ENCODE measurements at places on chromosomes 3 and 15.

DNA sequence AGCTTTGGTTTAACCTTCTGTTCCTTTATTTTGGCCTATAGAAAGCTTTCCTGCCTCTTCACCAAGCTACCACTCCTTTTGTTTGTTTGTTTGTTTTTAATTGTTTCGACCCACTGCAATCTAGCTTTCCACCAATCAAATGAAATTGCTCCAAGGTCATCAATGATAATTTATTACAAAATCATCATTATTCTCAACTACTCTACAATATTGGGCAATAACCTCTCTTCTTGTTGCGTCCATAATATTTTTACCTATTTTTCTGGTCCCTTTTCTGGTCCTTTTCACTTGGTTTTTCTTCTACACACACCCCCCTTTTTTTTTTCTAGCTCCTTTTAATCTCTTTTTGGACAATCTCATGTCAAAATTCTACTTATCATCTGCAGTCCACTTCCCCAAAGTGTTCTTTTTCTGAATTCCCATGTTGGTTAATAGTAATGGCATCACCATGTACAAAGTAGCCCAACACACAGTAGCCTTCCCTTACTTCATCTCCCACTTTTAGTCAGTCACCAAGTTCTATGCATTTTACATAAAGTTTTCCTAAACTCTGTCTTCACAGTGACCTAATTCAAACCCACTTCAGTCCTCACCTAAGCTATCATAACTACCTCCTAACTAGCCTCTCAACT, 11.0 kb upstream of the ANKRD28 start:
- DNase-seq = no peak

- no peak for DNase-seq
These were observed 7.0 kb downstream of the C15orf39 start for GRCh38 chr15:75208501-75209288.

GRCh38 chr3:114093596-114093995, 37.1 kb downstream of the QTRT2 start:
- DNase-seq = no peak

DNA sequence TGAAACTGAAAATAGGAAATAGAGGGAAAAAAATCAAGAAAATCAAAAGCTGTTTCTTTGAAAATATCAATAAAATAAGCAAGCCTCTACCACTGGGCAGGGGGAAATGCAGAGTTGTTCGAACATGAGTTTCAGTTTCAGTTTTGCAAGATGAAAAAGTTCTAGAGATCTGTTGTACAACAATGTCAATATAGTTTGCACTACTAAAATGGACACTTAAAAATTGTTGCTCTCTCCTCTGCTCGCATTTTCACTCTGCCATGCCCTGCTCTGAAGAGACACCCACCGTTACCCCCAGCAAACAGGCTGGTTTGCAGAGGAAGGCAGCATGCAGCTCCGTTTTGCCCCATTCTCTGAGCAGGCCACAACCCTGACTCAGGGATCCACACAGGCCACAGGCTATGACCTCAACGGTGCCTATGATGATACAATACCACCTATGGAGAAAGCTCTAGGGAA, 64.5 kb downstream of the ZNF148 start:
- DNase-seq = peak; percentile 23

GRCh38 chr15:39403640-39404117, 177.2 kb upstream of the THBS1 start:
- no peak for DNase-seq

- no peak for DNase-seq
These were observed 45.9 kb downstream of the NIPA2 start for GRCh38 chr15:22884344-22884743.

DNA sequence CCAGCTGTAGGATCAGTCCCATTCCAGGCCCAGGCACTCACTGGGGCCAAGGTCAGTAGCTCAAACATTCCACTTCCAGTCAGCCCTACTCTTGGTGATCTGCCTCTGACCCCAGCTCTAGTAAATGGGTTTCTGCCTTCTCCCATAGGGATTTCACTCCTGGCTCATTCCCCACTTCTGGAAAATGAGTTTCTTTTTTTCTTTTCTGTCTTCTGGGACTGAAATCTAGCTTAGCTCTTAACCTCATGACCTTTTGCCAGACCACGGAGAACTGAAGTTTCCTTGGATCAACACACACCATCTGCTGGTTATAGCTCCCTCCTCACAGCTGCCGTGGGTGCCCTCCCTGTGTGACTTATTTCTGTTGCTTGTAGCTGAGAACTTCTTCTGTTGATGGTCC, 21.3 kb downstream of the MME start:
- DNase-seq = no peak

- DNase-seq = no peak
These were observed 61.7 kb upstream of the CDIN1 start for GRCh38 chr15:36517758-36518157.

GRCh38 chr3:170108955-170109354, 71.2 kb downstream of the GPR160 start:
- no peak for DNase-seq

GRCh38 chr15:43370310-43370974, 401 bp downstream of the ZSCAN29 start:
- no peak for DNase-seq

GRCh38 chr3:46280105-46280797, 38.0 kb downstream of the CCR3 start:
- DNase-seq = peak; percentile 32

DNA sequence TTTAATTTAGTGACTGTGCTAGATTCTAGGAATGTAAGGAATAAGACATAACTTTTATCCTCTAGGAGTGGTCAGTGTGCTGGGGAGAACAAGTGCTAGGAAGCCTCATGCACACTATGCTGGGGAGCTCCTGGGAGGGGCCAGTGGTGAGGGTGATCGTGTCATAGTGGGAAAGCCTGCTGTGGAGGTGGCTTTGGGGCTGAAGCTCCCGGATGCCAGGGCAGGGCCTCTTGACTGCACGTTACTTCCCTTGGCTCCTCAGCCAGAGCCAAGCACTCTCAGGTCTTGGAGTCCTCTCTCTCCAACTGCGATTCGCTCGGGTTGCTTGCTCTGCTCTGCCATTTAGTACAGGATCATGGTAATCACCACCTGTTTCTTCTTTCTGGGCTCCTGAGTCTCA, 33.6 kb downstream of the SQOR start:
- DNase-seq = no peak

- no peak for DNase-seq
These were observed 29.1 kb downstream of the GRIP2 start for GRCh38 chr3:14510838-14511622.

All from activated naive CD4-positive, alpha-beta T cell treated with anti-CD3 and anti-CD28 coated beads, Interleukin-2, amount 50 U/mL, for 16 hours (primary cell).